HCT116 (cell line): ENCODE measurements at places on chromosomes 5 and 9. TPM values are rescaled to one million over a fixed set of nuclear protein-coding genes. Genes with fewer than 3 reads are reported as not detected.

Gene NMUR2
- total RNA-seq: not detected

Gene IQGAP2
- 2.0 TPM for total RNA-seq

Gene EIF4E1B
- total RNA-seq: 0.07 TPM

Gene PROB1
- 1.7 TPM for total RNA-seq

Gene LRRC19
- not detected for total RNA-seq

Gene ORM2
- 0.59 TPM for total RNA-seq

Gene CARTPT
- not detected for total RNA-seq

Gene ITK
- 0.37 TPM for total RNA-seq

Gene EGR1
- 173 TPM for total RNA-seq

Gene IFNA17
- not detected for total RNA-seq

Gene CMYA5
- 0.22 TPM for total RNA-seq

Gene TMC1
- 0.57 TPM for total RNA-seq

Gene SPINK4
- not detected for total RNA-seq

GRCh38 chr5:152264645-152265254 is 140.3 kb downstream of the NMUR2 start:
- no peaks in the 10 kb centered on the region for H3K4me1 ChIP-seq
- no peaks in the 10 kb centered on the region for H3K36me3 ChIP-seq
- no peak overlapping the region for H3K4me3 ChIP-seq
- DNase-seq: no peak
- no peaks in the 10 kb centered on the region for H3K27me3 ChIP-seq
- no peak overlapping the region for H3K27ac ChIP-seq

- H3K4me1 ChIP-seq: peaks cover 8% of the 10 kb centered on the region; the same call in 1 of the 2 replicates
- H3K4me3 ChIP-seq: no peak overlapping the region
- H3K27ac ChIP-seq: no peak overlapping the region
- H3K27me3 ChIP-seq: peaks cover 4% of the 10 kb centered on the region; the same call in 1 of the 2 replicates
- no peaks in the 10 kb centered on the region for H3K36me3 ChIP-seq
Observed at GRCh38 chr9:90988318-90988717, 186.7 kb downstream of the SYK start.

DNA sequence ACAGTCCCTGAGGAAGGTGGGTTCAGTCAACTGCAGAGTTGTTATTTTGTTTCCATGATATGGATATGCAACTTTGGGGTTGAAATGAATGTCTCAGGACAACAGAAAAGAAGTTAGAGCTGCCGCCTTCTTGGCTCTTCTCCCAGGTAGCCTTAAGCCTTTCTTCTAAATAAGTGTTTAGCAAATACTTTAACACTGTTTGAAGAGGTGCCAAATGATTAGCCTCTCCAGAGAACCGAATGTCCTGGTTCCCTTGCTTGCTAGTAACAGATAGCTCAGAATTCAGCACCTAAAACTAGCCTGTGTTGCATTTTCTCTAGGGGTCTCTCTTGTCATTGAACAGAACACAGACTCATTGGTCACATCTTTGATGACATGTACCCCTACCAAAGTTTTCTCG is 127.7 kb upstream of the PIK3R1 start:
- DNase-seq: no peak
- no peak overlapping the region for H3K27ac ChIP-seq
- no peak overlapping the region for H3K4me3 ChIP-seq
- no peaks in the 10 kb centered on the region for H3K36me3 ChIP-seq

- DNase-seq: no peak
- H3K36me3 ChIP-seq: no peaks in the 10 kb centered on the region
- no peaks in the 10 kb centered on the region for H3K27me3 ChIP-seq
- no peak overlapping the region for H3K27ac ChIP-seq
Observed at GRCh38 chr9:127154390-127155191, 32.2 kb upstream of the ANGPTL2 start.

DNA sequence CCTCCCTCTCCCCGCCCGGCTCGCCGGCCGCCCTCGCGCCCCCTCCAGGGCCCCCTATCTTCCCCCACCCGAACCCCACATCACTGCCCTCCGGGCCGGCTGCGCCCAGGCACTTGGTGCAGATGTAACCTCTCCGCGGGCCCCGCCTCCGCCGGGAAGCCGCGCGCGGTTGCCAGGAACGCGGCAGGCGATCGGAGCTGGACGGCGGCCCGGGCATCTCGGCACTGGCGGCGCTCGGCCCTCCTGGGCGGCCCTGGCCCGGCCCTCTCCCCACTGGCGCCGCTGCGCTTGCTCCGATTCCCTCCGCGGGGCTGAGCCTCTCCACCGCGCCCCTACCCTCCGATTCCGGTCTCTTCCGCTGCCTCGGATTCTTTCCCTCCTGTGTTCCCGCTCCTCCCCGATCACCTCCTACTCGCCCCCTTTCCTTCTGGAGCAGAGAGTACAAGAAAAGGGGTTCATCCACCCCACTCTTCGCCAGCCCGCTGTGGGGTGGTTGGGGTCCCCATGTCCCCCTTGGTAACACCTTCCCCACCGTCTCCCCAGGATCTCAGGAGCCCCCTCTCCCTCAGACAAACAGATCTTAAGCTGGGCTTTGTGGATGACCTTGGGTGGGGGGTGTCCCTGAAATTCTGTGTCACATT is 70.6 kb downstream of the C9orf50 start:
- DNase-seq: no peak
- no peaks in the 10 kb centered on the region for H3K27me3 ChIP-seq
- peak overlapping the region; percentile 97 for H3K27ac ChIP-seq
- H3K4me3 ChIP-seq: peak overlapping the region; percentile 42

- no peaks in the 10 kb centered on the region for H3K27me3 ChIP-seq
- H3K4me3 ChIP-seq: no peak overlapping the region
- no peak overlapping the region for H3K27ac ChIP-seq
- no peaks in the 10 kb centered on the region for H3K36me3 ChIP-seq
Observed at GRCh38 chr5:56253924-56254323, 20.8 kb upstream of the ANKRD55 start.

GRCh38 chr5:113217619-113218184 is 217.1 kb downstream of the TSSK1B start:
- H3K27ac ChIP-seq: no peak overlapping the region
- H3K4me1 ChIP-seq: peaks cover 12% of the 10 kb centered on the region
- no peaks in the 10 kb centered on the region for H3K36me3 ChIP-seq
- no peak overlapping the region for H3K4me3 ChIP-seq
- no peak for DNase-seq

DNA sequence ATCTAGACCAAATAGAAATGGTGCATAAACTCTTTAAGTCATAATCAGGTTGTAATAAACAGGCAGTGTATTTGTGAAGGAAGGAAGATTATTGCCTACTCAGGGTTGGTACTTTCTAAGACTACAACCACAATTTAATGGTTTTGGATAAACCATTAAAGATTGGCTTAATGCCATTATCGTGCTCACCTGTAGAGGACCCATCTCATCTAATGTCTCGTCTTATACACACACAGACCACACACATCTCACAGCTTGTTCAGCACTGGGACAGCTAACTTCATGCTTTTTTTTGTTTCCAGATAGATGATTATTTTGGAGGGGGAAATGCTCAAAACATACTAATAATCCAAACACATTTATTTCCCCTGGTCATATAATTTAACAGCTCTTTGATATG is 175.7 kb upstream of the SLC12A2 start:
- no peak overlapping the region for H3K27ac ChIP-seq
- DNase-seq: no peak

GRCh38 chr9:88464851-88465250 is 70.1 kb upstream of the NXNL2 start:
- no peaks in the 10 kb centered on the region for H3K27me3 ChIP-seq
- H3K36me3 ChIP-seq: no peaks in the 10 kb centered on the region
- no peaks in the 10 kb centered on the region for H3K4me1 ChIP-seq
- H3K27ac ChIP-seq: no peak overlapping the region
- H3K4me3 ChIP-seq: no peak overlapping the region

- no peak for DNase-seq
- no peaks in the 10 kb centered on the region for H3K36me3 ChIP-seq
- no peak overlapping the region for H3K4me3 ChIP-seq
- no peak overlapping the region for H3K27ac ChIP-seq
- no peaks in the 10 kb centered on the region for H3K27me3 ChIP-seq
- H3K4me1 ChIP-seq: no peaks in the 10 kb centered on the region
Observed at GRCh38 chr9:94584555-94584954, 9.1 kb downstream of the FBP2 start.

- H3K4me3 ChIP-seq: no peak overlapping the region
- no peak overlapping the region for H3K27ac ChIP-seq
- no peaks in the 10 kb centered on the region for H3K4me1 ChIP-seq
- DNase-seq: no peak
- H3K36me3 ChIP-seq: no peaks in the 10 kb centered on the region
Observed at GRCh38 chr9:120107138-120107537, 472.8 kb downstream of the CDK5RAP2 start.

- no peak overlapping the region for H3K4me3 ChIP-seq
- no peak overlapping the region for H3K27ac ChIP-seq
- no peak for DNase-seq
- H3K4me1 ChIP-seq: no peaks in the 10 kb centered on the region
- H3K27me3 ChIP-seq: no peaks in the 10 kb centered on the region
- no peaks in the 10 kb centered on the region for H3K36me3 ChIP-seq
Observed at GRCh38 chr9:123863164-123863855, 66.6 kb downstream of the DENND1A start.

DNA sequence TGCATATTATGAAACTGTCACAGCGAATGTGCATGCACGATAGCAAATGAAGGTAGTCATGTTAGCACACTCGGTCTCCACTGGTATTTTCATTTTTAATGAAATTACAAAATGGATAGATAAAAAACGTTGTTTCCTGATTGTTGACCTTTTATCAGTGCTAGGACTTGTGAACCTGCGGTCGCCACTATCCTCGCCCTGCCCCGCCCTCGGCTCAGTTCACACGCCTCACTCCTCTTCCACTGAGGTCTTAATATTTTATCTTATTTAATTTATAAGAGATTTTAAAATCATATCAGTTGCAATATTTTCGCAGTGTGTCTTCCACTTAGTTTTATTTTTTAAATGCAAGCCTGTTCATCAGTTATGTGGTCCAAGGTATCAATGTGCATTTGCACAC is 382.6 kb upstream of the IRX4 start:
- no peaks in the 10 kb centered on the region for H3K4me1 ChIP-seq
- no peak overlapping the region for H3K27ac ChIP-seq
- no peak overlapping the region for H3K4me3 ChIP-seq
- H3K27me3 ChIP-seq: no peaks in the 10 kb centered on the region

GRCh38 chr9:21993893-21994555 is at the start of gene CDKN2A:
Gene CDKN2A (minus strand): TSS chr9:21994392.
- H3K27me3 ChIP-seq: no peaks in the 10 kb centered on the region
- H3K27ac ChIP-seq: peak within 1 kb of the TSS; percentile 89
- no peaks in the 10 kb centered on the region for H3K36me3 ChIP-seq
- no peak for DNase-seq

DNA sequence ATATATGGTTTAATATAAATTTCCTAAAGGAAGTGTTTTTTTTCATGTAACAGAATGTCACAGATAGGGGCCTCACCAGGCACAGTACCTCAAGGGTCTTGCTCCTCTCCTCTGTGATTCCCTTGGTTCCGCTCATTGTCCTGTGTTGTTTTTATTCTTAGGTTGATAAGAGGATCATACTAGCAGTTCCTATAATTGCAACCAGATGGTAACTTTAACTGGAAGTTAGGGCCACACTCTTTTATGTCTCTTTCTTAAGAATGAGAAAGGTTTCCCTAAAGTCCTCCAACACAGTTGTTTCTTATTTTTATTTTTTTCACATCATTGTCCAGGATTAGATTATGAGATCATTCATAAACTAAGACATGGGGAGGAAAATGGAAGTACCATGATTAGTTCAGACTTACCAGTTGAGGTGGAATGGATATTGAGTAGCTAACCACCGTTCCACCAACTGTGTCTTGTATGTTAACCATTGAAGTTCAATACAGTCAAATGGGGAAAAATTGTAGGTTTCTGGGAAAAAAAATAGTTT is 41.1 kb downstream of the FAM174A start:
- H3K27ac ChIP-seq: no peak overlapping the region
- no peak overlapping the region for H3K4me3 ChIP-seq
- no peak for DNase-seq
- no peaks in the 10 kb centered on the region for H3K4me1 ChIP-seq
- H3K36me3 ChIP-seq: no peaks in the 10 kb centered on the region
